ENCODE measurements at places on chromosomes 2 and 18. TPM values are rescaled to one million over a fixed set of nuclear protein-coding genes. Genes with fewer than 3 reads are reported as not detected.

Gene SERTAD2
- total RNA-seq, result 16.8 TPM

Gene COL5A2
- total RNA-seq, result 73.8 TPM

Gene CCDC74A
- 14.2 TPM for total RNA-seq

Gene AQP12B
- total RNA-seq, result not detected

Data from A549 treated with RU486 at 1 μM for 4 hours (cell line).